ENCODE measurements at places on chromosomes 7 and 10.

- no peak for DNase-seq
These were observed 162.4 kb downstream of the COBL start for GRCh38 chr7:51154201-51154600.

- no peak for DNase-seq
These were observed 167.2 kb upstream of the AKR1E2 start for GRCh38 chr10:4658777-4659176.

- DNase-seq, result no peak
These were observed 206.5 kb downstream of the SORCS1 start for GRCh38 chr10:106957823-106958588.

GRCh38 chr7:142425281-142425680 lies 167.4 kb upstream of the PRSS58 start:
- DNase-seq, result no peak

- peak; percentile 62 for DNase-seq
These were observed 6.0 kb downstream of the SH3PXD2A start for GRCh38 chr10:103849212-103849877.

GRCh38 chr7:7861211-7861633 lies 107.4 kb upstream of the GLCCI1 start:
- peak; percentile 94 for DNase-seq

GRCh38 chr10:13717936-13718772 lies 131.4 kb downstream of the PRPF18 start:
- no peak for DNase-seq

- DNase-seq, result peak; percentile 58
These were observed 21.8 kb downstream of the FGFBP3 start for GRCh38 chr10:91887272-91888076.

DNA sequence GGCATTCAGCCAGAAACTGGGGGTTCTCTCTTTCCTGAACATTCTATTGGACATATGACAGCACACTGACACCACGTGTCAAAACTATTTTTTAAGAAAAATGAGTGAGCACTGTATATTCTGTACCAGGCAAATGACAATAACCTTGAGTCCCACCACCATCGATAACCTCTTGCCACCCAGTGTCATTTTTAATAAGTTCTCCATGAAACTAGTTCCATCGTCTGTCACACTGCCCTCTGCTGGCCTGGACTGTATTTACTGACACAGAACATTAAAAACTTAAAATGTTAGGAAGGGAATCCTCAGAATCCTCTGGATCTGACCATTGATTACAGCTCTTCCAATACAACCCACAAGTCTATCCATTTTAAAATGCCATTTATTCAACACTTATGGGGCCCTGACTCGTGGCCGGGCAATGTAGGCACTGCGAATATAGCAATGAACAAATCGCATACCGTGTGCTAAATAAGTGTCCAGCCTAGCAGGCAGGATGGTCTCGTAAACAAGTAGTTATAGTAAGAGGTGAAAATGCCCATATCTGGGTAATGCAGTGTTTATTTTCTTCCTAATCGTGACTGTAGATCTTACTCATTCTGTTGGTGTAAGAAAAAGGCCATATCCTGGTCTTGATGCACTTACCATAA lies 35.9 kb upstream of the CACNB2 start:
- DNase-seq, result peak; percentile 24

DNA sequence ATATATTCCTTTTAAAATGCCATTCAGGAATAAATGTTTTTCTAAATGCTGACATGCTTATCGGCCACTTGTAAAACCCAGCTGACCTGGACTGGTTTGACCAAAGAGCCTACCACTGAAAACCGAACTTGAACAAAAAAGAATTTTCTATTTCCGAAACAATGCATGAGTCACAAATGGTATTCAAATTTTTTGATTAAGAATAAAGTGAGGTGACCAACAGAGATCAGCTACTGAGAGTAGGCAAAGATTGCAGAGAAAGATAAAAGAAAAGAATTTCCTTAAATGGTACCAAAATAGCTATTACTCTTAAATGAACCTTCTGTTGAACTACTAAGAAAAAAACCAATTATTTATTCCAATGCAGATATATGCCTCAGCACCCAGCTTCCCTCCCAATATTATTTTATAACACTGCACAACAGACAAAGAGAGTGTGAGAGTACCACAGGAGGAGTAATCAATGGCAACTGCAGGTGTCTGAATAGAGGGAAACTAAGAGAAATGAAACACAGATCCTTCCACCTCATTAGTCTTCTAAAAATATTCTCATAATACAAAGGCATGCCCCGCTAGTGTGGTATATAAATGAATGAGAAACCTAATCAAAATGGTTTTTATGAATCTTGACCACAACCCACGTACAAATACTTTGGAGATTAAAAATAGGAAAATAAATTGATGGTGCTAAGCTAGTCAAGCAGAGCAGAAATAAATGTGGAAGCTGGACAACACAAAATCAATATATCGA lies 20.1 kb downstream of the OSBPL3 start:
- no peak for DNase-seq

- DNase-seq, result no peak
These were observed 24.5 kb upstream of the IL6 start for GRCh38 chr7:22702516-22702915.

DNA sequence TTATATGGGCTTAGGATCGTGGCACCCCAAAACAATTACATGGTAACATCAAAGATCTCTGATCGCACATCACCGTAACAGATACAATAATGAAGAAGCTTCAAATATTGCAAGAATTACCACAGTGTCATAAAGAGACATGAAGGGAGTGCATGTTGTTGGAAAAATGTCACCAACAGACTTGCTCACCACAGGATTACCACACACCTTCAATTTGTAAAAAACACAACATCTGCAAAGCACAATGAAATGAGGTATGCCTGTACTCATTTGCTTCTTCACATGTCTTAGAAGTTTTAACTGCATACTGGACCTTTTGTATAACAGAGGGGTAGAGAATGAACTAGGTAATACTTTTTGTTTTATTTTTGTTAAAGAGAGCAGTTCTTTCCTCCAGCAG lies 96.6 kb downstream of the TPST1 start:
- DNase-seq, result no peak

- DNase-seq, result no peak
These were observed 11.8 kb upstream of the CELF2 start for GRCh38 chr10:11005725-11006427.

- peak; percentile 77 for DNase-seq
These were observed 209.2 kb downstream of the SNX10 start for GRCh38 chr7:26500749-26501352.

DNA sequence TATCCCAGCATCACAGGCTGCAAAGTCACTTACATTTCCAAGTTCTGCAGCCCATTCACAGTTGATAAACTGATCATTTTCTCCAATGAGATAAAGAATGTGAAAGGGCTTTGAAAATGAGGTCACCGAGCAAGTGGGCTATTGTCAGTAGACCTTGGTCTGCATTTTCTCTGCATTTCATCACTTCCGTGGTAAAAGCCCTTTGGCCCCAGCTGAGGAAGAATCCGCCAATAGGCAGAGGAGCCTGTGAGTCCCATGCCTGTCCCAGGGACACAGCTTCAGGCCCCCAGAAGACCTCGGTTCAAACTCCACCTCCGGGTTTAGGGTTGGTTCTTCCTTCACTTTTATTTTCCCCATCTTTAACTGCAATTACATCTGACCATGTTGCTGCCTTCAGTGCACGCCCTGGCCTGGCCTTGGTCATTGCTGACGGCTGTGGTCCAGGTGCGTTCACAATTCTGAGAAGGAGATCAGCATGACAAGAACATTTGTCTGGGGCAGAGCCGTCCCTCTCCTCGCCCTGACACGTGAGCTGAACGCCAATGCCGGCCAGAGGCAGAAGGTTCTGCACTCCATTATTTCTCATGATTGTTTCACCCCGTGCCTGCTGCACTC lies 292.5 kb downstream of the TCERG1L start:
- DNase-seq, result no peak

GRCh38 chr10:110495731-110496552 lies 1.8 kb upstream of the DUSP5 start:
- no peak for DNase-seq

DNA sequence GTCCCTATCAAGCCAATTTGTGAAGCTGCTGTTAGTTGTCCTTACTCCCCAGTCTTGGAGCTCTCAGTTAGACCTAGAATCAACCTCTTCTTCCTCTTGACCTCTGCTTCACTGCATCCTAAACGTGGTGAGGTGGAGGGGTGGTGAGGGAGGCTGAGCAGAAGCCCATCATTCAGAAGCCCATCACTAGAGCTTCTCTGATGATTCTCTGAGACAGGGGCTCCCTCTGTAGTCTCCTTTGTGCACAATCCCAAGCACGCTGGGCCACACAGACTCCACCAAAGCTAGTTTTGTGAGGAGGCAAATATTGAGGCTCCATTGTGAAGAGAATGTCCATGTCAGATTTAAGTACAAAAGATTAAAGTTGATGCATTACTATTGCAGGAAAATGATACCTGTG lies 163.8 kb upstream of the PRSS1 start:
- no peak for DNase-seq

- DNase-seq, result no peak
These were observed 7.2 kb downstream of the FAM3C start for GRCh38 chr7:121388950-121389349.

- DNase-seq, result peak; percentile 81
These were observed 8.0 kb downstream of the SKAP2 start for GRCh38 chr7:26856176-26856985.

GRCh38 chr10:99013885-99014284 lies 221.8 kb downstream of the HPSE2 start:
- DNase-seq, result no peak

DNA sequence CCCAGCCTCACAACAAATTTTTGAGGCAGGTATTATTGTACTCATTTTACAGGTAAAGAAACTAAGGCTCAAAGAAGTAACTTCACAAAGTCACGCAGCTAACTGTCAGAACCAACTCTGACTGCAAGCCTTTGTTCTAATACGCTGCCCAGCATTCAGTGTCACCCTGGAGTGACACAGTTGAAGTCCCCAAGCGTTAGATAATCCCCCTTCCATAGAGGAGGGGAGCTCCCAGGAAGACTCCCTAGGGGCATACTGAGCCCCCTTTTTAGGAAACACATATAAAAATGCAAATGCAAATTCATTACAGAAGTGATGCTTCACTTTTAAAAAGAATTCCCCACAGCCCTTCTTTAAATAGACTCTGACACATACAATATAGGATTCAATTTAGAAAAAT lies 101.0 kb upstream of the MACROH2A2 start:
- no peak for DNase-seq

- DNase-seq, result peak; percentile 59
These were observed 428.9 kb downstream of the TNS3 start for GRCh38 chr7:47153058-47153457.

- no peak for DNase-seq
These were observed 113.6 kb downstream of the PRLHR start for GRCh38 chr10:118481871-118482270.

- DNase-seq, result no peak
These were observed 536.5 kb upstream of the MGMT start for GRCh38 chr10:128930515-128930914.

DNA sequence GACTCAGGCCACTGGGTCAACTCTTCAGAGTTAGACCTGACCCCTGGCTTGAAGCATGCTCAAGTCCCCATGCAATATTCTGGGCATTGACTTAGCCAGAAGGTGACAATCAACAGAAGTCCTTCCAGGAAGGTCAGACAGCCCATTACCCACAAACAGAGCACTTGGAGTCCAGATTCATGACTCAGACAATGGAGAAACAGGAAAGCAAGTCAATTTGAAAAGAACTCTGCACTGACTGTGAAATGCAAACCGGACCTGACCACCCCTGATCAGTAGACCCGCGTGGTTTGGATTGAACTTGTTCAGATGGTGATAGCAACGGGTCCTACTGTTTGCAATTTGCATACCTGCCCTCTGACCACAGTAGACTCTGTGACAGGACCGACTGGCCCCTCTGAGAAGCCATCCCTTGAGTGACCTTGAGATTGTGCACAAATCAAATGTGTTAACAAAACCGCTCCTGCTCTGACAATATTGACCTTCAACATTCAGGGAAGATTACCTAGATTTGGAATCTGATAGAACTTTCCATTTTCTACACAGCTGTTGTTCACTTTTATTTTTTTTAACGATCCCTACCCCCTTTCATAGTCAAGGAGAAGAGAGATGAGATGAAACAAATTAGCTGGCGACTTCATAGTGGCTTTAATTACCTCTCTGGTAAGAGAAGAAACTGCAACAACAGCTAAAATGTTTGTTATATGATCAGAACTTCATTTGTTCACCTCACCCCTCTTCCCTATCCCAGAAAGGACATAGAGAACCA lies 138.7 kb downstream of the NRP1 start:
- DNase-seq, result no peak

DNA sequence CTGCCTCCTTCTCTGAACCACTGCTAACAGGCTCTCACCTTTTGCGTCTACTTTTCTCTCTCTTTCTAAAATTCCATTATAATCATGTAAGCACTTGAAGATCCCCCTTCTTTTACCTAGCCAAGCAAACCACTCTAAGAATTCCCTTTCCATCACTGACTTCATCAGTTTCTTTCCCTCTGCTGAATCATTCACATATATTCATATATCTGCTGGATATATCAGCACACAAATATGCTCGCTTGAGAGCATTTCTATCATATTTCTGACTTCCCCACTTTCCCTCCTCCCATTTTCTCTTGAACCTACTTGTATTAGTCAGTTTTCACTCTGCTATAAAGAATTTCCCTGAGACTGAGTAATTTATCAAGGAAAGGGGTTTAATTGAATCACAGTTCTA lies 84.2 kb upstream of the LRRN3 start:
- DNase-seq, result no peak

GRCh38 chr10:55367555-55367954 lies 566.5 kb upstream of the PCDH15 start:
- no peak for DNase-seq

GRCh38 chr10:116183733-116184511 lies 89.1 kb downstream of the GFRA1 start:
- DNase-seq, result peak; percentile 25

DNA sequence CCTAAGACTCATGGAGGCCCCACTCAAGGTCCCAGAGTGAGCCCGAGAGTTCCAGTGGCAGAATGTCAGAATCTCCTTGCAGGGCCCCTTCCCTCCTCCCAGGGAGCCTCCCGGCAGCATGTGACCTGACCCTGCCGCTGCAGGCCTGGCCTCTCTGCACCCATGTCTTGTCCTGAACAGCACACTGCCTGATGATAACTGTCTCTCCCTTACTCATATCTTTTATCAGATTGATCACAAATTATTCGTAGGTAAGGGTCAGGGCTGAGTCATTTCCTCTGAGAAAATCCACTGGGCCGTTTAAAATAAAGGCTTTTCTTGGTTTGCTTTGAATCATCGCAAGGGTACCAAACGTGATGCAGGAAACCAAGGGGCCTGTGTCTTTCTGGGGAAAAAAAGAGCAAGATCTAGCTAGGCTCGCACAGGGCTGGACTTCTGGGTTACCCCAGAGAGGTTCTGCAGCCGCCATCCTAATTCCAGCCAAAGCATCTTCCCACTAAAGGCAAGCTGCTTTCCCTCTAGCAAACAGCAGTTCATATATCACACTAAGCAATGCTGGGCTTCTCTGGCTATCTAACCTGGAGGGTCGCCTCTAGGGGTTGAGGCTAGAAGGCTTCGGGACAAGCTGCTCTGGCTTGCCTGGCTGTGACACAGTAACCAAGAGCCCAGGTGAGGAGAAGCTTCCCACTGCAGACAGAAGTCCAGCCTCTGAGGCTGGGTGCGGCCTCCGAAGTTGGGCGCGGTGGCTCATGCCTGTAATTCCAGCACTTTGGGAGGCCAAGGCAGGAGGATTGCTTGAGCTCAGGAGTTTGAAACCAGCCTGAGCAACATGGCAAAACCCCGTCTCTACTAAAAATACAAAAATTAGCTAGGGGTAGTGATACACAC lies 104.9 kb downstream of the SPDYE5 start:
- no peak for DNase-seq

Data from NCI-H69 (cell line).